ENCODE measurements at places on chromosomes 5 and 9. TPM values are rescaled to one million over a fixed set of nuclear protein-coding genes. Genes with fewer than 3 reads are reported as not detected.

DNA sequence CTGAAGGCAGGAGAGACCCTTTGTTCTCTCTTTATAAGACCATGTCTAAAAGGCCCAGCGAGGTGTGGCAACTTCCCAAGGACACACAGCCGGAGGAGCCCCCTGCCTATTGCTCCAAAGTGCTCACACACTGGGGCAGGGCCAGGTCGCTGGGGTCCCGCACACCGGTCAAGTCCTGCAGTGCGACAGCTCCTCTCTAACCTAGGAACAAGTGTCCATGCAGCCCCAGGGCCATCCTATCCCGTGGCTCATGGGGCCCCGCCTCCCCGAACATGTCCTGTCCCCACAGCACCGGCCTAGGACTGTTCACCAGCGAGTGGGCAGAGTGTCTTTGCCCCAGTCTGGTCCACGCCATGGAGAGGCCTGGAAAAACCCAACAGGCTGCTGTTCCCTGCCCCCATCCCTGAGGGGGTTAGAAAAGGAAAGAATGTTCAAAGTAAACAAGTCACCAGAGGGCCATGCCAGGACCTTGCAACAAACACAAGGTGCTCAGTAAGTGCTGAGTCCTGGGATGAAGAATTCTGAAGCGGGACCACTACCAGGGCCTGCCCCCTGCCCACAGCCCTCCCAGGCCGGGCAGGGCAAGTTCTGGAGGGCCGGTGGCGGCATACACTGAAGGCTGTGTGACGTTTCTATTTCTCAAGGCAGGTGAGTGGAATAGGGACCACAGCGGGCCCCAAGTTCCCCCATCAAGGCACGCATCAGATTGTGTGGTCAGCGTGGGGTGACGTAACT is 938 bp downstream of the NINJ1 start:
- peak; percentile 80 for DNase-seq

The CD72 gene
- total RNA-seq, result 0.60 TPM

DNA sequence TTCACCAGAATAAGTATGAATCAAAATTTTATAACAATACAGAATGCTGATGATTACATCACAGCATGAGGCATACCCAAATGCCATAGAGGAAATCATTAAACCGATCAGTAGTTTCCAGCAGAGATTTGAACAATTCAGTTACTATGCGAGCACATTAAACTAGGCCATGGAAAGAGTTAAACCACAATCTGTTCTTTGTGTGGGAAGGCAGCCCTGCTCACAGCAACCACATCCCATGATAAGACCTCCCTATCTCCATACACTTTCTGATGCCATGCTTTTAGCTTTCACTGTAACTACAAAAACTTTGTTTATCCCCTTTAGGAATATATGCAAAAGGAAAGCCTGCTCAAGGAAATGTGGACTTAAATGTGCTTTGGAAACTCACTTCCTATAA is 4.5 kb downstream of the NFIB start:
- peak; percentile 79 for DNase-seq

The CLIC3 gene
- 1.9 TPM for total RNA-seq

Data from renal cortical epithelial cell (primary cell).